Activated CD8-positive, alpha-beta memory T cell treated with anti-CD3 and anti-CD28 coated beads for 1 hour (primary cell): ENCODE measurements at places on chromosomes 13 and 19.

GRCh38 chr13:23744315-23744714 is 144.9 kb downstream of the MIPEP start:
- no peak for DNase-seq

DNA sequence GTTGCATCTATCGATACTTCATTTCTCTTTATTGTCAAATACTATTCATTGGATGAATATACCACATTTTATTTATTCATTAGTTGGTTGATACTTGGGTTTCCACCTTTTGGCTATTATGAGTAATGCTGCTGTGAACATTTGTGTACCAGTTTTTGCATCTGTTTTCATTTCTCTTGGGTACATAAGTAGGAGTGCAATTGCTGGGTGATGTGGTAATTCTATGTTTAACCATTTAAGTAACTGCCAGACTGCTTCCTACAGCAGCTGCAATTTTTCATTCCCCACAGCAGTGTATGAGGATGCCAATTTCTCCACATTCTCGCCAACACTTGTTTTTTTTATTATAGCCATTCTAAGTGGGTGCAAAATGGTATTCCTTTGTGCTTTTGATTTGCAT is 2.6 kb downstream of the KCNJ14 start:
- DNase-seq: no peak

DNA sequence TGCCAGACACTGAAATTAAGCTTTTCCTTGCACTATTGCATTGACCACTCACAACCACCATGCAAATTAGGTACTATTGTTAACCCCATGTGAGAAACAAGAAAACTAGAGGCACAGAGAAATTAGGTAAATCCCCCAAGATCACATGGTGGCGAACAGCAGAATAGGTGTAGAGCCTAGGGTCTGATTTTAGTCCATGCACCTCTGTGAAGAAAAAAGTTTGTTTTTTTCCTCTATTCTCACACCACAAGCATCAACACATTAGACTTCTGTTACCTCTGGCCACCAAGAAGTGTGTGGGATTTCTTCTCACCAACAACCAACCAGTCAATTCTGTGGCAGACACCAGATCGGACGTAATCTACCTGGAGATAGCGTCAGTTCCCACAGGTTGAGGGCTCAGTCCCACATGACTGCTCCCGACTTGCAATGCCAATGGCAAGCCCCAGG is 391.9 kb downstream of the COG6 start:
- no peak for DNase-seq

DNA sequence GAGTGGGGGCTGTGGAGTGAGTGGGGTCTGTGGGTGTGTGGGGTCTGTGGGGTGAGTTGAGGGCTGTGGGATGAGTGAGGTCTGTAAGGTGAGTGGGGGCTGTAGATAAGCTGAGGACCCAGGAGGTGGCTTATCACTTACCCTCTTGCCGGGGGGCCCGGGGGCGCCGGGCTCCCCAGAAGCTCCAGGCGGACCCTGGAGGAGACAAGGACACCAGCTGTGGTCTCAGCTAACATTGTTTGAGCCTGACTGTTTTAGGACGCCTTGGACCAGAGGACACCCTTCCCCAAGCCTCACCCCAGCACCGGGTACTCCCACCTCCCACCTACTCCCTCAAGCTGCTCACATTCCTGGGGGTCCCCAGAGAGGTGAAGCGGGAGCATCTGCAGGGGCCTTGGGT is 34.2 kb upstream of the OLFM2 start:
- no peak for DNase-seq

- no peak for DNase-seq
Measured at GRCh38 chr19:51497666-51498065, 3.9 kb downstream of the SIGLEC12 start.

DNA sequence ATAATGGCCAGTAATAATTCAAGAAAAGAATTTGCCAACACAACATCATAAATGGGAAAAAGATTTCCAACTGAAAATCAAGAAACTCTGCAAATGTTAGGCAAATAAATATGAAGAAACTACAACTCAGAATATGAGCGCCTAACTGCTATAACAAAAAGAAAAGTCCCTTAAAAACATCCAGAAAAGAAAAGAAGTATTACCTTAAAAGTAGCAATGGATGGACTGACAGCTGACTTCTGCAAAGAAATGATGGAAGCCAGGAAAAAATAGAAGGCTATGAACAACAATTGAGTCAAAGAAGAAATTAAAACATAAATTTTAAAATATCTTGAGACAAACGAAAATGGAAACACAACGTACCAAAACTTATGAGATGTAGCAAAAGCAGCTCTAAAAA is 482.3 kb upstream of the ZNF507 start:
- DNase-seq: no peak

DNA sequence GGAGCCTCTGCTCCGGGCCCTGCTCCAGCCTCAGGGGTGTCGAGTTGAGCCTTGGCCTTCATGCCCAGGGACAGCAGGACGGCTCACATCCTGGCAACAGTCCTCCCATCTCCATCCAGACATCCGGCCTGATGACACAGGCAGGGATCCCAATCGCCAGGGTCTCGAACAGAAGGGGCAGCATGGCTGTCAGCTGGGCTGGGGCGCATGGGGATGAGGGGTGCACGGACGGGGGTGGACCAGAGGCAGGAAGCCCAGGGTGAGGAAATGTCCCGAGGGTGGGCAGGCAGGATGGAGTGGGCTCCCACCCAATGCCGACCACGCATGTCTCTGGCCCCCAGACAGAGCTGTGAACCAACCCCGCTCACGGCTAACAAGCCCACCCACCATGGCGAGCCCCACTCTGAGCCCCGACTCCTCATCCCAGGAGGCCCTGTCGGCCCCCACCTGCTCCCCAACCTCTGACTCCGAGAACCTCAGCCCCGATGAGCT is 16.2 kb downstream of the EVI5L start:
- DNase-seq: no peak
